ENCODE measurements at places on chromosomes 11 and 22.
A peak's percentile ranks its signal among the peaks of the same experiment; 100 is the strongest.

GRCh38 chr11:11396301-11397035, 43.4 kb upstream of the CSNK2A3 start:
- DNase-seq: peak; percentile 84

- DNase-seq: no peak
Measured at GRCh38 chr22:42489000-42489399, 30.6 kb downstream of the RRP7A start.

DNA sequence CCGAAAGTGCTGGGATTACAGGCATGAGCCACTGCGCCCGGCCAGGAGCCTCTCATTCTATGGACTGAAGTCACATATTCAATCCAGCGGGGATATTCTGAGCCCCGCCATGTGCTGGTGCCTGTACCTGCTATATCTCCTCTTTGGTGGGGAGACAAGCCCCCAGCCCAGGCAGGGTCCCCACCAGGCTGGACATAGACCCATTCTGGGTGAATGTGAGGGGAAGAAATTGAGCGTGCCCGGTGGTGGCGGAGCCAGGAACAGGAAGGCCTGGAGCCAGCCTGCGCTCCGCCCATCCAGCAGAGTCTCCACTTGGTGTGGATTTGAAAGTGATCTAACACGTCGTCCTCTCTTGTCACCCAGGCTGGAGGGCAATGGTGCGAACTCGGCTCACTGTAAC, 38.0 kb upstream of the CSNK1E start:
- DNase-seq: no peak

GRCh38 chr11:118872403-118872821, 11.3 kb upstream of the CXCR5 start:
- DNase-seq: no peak

DNA sequence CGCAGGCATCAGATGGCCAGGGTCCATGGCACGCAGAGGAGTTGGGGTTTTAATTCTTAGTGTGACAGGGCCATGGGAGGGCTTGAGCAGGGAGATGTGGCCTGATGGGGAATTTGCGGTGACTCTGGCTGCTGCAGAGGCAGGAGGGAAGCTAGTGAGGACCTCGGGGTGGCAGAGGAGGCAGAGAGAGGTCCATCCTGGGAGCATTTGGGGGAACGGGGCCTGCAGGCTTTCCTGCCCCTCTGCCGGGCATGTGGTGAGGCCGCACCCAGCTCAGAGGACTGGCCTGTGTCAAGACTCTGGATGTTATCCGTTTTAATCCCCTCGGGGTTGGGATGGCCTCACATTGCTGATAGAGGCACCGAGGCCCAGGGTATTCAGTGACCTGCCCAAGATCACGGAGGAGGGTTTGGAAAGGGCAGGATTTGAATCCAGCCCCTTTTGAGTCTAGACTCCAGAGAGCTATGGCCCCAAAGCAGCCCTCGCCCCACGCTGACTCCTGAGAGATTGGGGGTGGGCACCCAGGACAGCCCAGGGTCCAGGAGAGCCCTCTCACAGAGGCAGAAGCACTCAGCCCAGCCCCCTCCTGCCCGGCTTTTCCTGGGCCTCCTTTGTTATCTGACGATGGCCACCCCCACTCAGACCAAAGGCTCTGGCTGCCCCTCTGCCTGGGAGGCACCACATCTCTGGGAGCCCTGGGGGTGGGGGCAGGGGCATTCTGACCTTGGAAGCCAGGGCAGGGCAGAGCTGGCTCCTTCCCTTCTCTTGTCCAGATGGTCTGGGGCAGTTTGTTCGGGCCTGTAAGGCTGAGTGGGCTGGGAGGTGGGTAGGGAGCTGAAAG, 13.9 kb downstream of the MGAT3 start:
- DNase-seq: no peak

DNA sequence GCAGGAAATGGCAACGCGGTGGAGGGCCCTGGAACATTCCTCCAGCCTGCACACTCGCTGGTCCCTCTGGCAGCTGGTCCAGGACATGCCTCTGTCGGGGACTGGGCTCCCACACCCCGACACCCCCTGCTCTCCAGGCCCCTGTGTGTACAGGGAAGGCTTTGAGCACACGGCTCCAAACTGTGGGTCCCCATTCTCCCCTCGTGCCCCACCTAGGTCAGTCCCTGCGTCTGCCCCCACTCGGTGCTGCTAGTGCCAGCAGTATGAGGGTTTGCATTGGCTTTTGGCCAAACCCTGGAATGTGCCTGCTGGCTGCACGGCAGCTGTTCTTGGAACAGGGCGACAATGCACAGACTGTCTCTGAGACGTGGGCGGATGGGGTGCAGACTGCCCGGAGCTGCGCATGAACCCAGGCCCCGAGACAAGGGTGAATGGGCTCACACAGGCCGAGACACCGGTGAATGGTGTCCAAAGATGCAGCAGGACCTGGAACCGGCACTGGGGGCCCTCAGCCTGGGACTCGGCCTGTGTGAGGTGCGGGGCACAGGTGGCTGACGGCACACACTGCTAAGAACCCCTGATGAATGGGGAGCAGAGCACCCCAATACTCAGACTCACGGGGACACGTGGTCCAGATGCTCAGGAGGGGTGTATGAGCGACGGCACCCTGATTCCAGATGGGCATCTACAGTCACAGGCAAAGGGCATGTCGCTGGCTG, 7.5 kb upstream of the SYT8 start:
- DNase-seq: no peak

GRCh38 chr22:20533095-20533878, 25.9 kb downstream of the MED15 start:
- DNase-seq: no peak

- DNase-seq: no peak
Measured at GRCh38 chr11:86415026-86415425, 40.3 kb downstream of the CCDC81 start.

- no peak for DNase-seq
Measured at GRCh38 chr11:120532832-120533196, 21.3 kb downstream of the GRIK4 start.

DNA sequence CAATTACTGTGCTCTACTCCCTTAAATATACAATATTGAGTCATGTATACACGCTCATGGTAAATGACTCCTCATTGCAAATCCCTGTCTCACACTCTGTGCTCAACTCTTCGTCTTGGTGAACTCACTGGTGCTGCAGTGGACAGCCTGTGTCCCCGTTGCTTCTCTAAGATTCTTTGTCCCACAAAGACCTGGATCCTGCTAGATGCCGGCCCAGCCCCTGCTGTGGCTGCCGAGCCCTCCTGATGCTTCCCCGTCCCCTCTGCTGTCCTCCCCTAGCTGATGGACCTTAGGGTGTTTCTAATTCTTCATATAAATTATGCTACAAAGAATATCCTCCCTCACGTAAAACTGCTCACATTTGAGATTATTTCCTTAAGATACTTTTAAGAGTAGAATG, 5.5 kb downstream of the APOL2 start:
- DNase-seq: no peak

GRCh38 chr11:57155838-57156607, 25.7 kb upstream of the LRRC55 start:
- no peak for DNase-seq

- no peak for DNase-seq
Measured at GRCh38 chr11:129275828-129276227, 83.7 kb upstream of the ARHGAP32 start.

DNA sequence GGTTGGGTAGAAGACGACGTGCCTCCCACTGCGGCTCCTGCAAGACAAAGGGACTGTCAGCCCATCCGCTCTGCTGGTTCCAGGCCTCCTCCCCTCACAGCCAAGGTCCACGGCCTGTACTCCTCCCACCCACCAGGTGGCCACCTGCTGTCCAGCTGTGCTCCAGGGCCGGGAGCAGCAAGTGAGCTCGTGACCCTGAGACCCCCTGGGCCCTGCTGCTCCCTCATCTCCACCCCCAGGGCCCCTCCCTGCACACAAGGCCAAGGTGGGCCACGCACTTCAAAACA, 27.4 kb downstream of the TSPAN4 start:
- no peak for DNase-seq

- DNase-seq: no peak
Measured at GRCh38 chr11:62988276-62988675, 3.5 kb upstream of the SLC22A6 start.

DNA sequence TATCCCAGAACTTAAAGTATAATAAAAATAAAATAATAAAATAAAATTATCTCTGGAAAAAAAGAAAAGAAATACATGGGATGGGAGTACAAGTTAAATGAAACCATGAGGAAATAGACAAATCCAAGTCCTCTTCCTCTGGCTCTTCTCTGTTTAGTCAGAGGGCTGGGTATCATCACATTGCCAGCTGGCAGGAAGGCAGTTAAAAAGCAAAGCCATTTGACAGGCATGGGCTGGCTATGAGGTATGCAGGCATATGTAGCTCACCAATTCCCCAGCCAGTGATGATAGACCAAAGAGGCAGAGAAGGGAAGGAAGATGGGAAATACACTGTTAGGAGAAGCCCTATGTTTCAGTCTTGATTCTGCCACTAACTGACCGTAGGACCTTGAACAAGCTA, 6.5 kb downstream of the LYVE1 start:
- DNase-seq: no peak

Measured in HS-5 (cell line).